Stimulated activated CD4-positive, alpha-beta T cell treated with anti-CD3 and anti-CD28 coated beads, Interleukin-12 subunit alpha, Interleukin-12 subunit beta, amount 100 ng/mL, for 24 hours (primary cell): ENCODE measurements at places on chromosomes 16 and 17.

DNA sequence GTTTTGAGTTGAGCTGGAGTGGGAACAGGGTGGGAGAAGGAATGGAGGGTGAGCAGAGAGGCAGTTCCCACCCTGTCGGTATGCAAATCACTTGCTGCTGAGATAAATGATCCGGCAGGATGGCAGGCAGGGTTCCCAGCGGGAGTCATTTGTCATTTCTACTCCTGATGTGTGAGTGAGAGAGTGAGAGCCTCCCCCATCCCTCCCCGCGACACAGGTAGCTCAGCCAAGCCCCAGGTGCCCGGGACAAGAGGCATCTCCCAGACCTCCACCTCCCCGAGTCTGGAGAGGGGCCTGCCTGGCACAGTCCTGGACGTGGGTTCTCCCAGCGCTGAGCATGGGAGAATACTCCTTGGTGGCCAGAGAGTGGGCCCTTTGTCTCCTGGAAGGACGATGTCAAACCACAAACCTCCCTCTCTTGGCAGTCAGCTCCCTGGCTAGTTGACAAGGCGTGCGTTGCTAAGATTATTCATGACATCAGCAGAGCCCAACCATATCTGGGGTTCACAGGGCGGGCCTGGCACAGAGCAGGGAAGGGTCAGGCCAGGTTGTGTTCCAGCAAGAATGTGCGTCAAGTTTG, 33.7 kb upstream of the TNRC6C start:
- DNase-seq, result no peak

DNA sequence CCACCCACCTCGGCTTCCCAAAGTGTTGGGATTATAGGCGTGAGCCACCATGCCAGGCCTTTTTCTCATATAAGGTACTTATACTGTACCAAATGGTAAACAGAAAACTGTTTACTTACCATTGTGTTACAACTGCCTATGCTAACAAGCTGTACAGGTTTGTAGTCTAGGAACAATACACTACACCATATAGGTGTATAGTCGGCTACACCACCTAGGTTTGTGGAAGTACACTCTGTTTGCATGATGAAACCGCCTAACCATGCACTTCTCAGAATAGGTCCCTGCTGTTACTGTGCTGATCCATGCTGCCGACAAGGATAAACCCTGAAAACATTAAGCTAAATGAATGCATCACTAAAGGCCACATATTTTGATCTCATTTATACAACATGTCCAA, 18.9 kb downstream of the DNAJA2 start:
- no peak for DNase-seq

GRCh38 chr16:84995663-84996062, 15.7 kb downstream of the ZDHHC7 start:
- no peak for DNase-seq

- no peak for DNase-seq
These were observed 42.6 kb downstream of the KLHDC4 start for GRCh38 chr16:87723226-87723623.

DNA sequence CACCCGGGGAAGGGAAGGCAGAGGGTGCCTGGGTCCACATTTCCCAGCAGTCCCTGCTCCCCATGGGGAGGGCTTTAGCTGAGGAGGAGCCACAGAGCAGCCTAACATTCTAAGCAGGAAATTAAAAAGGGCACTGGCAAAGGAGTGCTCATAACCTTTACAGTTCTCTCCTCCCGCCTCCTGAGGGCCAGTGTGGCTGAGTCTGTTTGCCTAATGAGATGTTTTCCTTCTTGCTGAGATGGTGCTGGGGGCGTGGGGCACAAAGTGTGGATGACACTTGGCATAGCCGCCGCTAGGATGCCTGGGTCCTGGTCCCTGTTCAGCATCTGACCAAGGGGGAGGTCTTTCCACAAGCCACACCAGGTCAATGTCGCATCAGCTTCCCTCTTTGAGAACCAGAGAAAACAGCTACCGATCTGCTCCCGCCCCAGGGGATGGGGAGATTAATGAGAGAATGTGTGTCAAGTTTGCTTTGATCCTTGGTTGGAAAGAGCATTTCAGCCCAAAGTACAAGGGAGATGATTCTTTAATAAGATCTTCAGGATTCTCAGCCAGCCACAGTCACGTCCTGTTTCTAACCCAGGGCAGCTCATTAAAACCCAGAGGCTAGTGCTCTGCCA, 5.8 kb downstream of the KIF18B start:
- DNase-seq, result no peak

DNA sequence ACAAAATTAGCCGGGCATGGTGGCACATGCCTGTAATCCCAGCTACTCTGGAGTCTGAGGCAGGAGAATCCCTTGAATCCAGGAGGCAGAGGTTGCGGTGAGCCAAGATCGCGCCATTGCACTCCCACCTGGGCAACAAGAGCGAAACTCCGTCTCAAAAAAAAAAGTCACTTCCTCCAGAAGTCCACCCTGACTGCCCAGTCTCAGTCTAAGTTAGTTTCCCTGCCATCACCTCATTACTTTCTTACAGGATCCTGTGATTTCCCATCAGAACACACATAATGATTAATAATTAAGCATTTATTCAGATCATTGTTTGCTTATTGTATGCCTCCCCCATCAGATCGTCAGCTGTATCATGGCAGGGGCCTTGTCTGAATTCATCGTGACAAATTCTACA, 31.6 kb downstream of the ABCC3 start:
- no peak for DNase-seq

DNA sequence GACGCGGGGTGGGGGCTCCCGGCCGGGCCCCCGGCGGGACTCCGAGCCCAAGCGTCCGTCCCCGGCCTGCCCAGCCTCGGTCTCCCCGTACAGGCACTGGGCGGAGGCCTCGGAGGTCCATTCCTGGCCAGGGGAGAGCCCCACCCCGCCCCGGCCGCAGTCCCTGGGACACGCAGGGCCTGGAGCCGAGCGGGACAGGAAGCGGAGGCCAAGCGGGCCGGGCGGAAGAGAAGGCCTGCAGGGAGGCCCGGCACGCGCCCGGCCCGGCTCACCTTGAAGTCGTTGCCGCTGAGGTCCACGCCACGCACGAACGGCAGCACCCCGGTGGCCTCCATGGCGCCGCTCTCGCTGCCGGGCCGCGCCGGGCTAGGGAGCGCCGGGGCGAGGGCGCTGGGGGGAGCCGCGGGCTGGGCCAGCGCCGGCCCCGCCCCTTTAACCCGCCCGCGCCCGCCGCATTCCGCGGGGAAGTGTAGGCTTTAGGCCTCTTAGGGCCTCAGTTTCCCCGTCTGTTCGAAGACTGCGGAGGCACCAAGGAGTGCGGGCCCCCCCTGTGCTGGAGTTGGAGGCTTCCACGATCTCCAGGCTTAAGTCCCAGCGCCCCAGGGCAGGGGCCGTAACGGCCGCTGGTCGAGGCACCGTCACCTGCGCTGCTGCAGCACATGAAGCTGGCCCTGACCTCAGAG, at the start of gene FLII:
FLII (minus strand) TSS at position 383 of the 683 bp plus-strand sequence; CDS start at position 335, 48 bp downstream.
- peak; percentile 48 for DNase-seq

DNA sequence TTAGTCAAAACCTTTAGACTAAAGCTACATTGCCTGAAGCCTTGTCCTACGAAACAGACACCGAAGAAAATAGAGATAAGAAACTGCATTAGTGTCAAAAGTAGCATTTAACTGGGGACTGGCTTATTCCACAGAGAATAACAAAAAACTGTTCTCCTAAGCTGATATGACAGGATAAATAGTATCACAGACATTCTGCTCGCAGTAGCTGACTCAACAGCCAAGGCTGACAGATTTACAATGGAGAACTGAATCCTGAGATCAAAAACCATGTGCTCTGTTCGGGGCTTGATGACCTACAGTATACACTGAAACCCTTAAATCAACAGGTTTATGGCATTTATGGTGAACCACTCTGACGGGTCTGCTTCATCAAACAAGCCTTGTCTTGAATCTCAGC, 25.5 kb downstream of the ADAMTS18 start:
- DNase-seq, result no peak

- DNase-seq, result no peak
These were observed 217.4 kb upstream of the PSMD7 start for GRCh38 chr16:74079232-74079586.

DNA sequence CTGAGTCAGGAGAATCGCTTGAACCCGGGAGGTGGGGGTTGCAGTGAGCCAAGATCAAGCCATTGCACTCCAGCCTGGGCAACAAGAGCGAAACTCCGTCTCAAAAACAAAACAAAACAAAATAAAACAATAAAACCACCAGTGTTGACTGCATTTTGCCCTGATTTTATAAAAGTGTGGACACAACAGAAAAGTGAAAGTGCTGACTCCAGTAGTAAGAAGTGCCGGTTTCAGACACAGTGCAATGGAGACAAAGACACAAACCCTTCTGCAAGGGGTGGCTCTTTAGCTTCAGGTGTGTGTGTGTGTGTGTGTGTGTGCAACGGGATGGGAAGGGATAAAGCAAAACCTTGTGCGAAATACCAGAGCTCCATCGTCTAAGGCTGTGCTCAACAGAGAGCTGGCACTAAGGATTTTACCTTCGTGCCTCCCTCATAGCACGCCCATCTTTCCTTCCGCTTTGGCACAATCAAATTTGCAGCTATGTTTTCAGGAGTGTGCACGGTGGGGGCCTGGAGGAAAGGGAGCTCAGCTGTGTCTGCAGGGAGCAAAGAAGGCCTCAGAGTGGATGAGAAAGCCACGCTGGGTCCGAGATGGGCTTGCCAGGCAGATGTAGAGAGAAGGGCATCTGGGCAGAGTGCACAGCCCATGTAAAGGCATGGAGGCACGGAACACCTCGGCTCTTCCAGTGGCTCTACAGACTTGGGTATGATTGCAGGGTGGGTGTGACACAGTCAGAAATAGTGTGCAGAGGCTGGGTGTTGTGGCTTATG, 15.5 kb downstream of the MXRA7 start:
- no peak for DNase-seq

- DNase-seq, result no peak
These were observed 160.0 kb downstream of the CBLN1 start for GRCh38 chr16:49121636-49122035.

DNA sequence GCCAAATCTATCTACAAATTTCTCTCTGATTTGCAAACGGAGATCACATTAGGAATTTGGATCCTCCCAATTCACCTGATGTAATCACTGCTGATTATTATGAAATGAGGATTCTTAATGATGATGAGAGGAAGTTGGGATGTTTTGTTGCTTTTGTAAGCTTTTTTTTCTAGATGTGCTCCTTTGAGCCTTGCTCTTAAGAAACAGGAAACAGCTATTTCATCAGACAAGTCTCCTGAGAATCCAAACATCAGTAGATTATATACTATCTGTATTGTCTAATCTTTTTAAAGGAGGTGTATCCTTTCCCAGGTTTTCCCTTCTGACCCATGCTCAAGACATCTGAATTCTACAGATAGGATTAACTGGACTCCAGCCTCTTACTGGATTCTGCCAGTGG, 73.3 kb downstream of the KIF2B start:
- DNase-seq, result no peak

DNA sequence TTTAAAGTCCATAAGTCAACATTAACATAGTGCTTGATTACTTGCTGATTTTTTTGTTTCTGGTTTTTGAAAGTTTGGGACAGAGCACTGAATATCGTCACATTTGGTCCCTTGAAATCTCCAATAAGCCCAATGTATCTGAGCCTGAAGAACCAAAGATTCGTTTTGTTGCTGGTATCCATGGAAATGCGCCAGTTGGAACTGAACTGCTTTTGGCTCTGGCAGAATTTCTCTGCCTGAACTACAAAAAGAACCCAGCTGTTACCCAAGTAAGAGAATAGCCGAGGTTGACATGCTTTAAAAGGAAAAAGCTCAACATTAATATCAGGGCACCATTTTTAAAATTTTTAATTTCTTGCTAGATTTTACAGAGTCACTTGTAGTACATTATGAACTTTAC, 27.7 kb upstream of the GOSR1 start:
- no peak for DNase-seq

DNA sequence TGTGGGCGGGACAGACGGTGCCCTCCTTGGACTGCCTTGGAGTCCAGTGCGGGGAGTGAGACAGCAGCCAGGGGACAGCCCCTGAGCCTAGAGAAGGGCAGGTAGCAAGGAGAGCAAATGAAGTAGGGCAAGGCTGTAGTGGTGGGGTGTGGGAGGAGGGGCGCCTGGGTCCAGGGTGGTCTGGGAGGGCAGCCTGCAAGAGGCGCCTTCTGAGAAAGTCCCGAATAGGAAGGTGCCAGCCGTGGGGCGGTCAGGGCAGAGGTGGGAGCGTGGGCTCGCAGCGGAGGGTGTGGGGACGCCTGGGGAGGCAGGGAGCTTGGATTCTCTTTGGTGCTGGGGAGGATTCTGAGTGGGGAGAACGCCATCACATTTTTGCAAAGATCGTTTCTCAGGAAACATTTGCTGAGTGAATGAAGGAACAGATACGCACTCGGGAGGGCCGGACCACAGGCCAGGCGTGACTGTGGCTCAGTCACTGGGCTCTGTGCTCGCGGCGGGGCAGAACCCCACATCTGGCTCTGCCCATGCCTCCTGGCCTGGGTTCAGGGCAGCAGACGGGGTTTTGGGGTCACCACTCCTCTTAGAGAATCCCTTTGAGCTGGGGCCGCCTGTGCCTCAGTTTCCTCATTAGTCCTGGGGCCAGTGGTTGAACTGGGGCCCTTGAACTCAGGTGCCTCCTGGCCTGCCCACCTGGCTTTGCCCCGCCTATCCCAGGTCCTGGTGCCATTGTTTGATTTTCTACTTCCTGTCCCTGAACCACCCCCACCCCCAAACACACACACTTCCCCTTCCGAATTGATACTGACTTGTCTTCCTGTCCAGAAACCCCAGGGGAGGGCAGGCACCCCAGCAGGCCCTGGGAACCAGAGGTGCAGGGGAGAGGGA, 4.2 kb downstream of the SNN start:
- DNase-seq, result no peak

DNA sequence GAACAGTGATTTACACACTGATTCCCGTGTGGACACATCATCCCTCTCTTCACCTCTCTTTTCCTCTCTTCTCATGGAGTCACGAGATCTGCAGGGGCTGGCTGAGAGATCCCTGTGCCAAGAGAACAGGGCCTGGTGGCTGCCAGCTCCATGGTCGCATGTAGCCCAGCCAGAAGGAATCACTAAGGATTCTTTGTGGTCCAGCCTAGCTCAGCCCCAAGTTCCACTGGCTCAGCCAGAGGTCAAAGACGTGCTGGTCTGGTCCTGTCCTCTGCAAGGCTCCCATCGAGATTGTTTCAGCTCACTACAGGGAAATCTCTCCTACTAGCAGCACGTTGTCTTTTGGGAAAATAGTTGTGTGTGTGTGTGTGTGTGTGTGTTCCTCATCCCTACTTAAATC, 66.4 kb downstream of the NDEL1 start:
- no peak for DNase-seq

DNA sequence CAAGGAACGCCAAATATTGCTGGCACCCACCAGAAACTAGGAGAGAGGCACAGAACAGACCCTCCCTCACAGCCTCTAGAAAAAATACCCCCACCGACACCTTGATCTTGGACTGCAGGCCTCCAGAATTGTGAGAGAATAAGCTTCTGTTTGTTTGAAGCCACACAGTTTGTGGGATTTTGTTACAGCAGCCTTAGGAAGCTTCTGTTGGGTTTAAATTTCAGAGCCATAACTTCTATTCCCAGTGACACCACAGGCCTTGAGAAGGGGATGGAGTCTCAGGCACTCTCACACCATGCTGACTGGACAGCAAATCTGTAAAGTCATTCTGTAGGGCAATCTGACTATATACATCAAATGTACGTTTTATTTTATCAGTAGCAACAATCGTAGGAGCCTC, 38.6 kb downstream of the RNF112 start:
- no peak for DNase-seq
